ENCODE measurements at places on chromosomes 7 and 10.

GRCh38 chr7:46160861-46161260, 239.8 kb upstream of the IGFBP3 start:
- no peak for DNase-seq

- DNase-seq: no peak
Measured at GRCh38 chr10:30556189-30556588, 73.4 kb downstream of the LYZL2 start.

- no peak for DNase-seq
Measured at GRCh38 chr7:151769188-151769821, 107.6 kb downstream of the PRKAG2 start.

DNA sequence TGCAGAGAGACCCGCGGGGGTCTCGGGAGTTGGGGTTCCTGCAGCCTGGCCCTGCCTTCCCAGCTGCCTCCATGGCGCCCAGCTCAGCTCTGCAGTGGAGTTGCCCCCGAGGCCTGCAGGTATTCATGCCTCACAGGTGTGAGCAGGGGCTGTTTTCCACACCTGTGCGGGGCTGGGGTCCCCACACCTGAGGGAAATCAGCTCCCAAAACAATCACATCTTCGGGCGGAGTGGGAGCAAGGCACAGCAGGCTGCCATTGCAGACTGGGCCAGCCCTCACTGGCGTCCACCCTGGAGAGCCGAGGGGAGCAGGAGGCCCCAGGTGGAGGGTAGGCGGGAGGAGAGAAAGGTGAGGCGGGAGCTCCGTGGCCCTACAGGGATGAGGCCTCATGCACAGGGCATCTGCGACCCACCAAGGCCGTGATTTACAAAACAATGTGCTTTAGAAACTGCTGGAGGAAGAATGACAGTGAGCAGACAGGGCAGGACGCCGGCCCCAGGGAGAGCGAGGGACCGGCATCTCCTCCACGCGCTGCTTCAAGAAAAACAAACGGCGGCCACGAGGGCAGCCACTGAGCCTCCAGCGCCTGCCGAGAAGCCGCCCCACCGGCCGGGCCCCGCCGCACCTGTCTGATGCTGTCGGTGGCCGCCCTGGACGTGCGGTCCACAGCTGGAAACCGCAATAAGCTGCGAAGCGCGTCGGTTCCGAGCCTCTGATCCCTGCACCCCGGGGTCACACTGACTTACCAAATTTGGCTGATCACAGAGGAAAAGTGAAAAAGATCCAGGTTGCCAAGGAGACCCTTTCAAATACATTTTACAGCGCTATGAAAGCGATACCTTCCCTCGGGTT, 53.0 kb upstream of the PDGFA start:
- no peak for DNase-seq

GRCh38 chr10:60479305-60480020, 89.8 kb upstream of the ANK3 start:
- DNase-seq: no peak

DNA sequence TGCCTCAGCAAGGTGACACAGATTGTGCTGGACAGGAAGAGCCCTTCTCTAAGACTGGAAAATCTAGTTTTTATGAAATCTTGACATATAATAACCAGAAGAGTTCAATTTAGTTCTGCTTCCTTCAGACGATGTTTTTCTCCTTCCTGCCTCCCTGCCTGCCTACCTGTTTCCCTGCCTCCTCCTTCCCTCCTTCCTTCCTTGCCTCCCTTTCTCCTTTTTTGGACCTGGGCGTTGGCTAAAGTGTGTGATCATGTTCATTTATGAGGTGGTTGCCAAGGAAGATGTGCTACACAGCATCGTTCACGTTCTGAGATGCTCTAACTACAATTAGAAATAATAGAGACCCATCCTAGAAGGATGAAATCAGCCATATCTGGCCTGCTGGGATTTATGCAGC, 224.6 kb downstream of the PHTF2 start:
- no peak for DNase-seq

DNA sequence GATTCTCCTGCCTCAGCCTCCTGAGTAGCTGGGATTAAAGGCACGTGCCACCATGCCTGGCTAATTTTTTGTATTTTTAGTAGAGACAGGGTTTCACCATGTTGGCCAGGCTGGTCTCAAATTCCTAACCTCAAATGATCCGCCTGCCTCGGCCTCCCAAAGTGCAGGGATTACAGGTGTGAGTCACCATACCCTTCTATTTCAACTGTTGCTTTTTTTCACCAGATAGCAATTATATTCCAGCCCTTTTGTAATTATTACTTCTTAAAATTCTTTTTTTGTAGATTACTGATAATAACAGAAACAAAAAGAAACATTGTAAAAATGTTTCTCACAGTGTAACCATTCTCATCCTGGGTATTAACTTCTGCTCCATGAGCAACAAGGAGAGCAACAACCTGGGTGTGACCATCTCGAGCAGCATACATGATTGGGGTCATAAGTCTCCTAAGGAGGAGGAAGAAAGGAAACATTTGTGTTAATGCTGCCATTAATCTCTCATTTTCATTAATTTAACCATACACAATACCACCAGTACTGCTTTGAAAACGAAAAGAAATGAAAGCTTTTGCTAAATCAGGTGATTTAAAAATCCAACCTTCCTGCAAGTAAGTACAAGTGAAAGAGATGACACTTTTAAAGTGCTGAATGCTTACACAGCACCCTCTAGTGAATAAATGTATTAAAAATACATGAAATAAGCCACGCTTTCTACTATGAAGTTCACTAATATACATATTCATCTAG, 41.8 kb downstream of the ASZ1 start:
- peak; percentile 47 for DNase-seq

DNA sequence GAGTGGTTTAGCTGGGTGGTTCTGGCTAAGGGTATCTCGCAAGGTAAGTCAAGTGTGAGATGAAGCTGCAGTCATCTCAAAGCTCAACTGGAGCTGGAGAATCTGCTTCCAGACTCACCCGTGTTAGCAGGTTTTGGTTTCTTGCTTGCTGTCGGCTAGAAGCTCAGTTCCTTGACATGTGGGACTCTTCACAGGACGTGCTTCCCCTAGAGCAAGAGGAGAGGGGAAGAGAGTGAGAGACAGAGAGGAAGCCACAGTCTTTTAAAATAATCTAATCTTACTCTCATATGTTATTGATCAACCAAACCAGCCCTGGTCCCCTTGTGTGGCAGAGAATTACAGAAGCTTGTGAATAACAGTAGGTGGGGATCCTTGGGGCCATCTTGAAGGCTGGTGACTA, 199.5 kb downstream of the REEP3 start:
- DNase-seq: no peak

DNA sequence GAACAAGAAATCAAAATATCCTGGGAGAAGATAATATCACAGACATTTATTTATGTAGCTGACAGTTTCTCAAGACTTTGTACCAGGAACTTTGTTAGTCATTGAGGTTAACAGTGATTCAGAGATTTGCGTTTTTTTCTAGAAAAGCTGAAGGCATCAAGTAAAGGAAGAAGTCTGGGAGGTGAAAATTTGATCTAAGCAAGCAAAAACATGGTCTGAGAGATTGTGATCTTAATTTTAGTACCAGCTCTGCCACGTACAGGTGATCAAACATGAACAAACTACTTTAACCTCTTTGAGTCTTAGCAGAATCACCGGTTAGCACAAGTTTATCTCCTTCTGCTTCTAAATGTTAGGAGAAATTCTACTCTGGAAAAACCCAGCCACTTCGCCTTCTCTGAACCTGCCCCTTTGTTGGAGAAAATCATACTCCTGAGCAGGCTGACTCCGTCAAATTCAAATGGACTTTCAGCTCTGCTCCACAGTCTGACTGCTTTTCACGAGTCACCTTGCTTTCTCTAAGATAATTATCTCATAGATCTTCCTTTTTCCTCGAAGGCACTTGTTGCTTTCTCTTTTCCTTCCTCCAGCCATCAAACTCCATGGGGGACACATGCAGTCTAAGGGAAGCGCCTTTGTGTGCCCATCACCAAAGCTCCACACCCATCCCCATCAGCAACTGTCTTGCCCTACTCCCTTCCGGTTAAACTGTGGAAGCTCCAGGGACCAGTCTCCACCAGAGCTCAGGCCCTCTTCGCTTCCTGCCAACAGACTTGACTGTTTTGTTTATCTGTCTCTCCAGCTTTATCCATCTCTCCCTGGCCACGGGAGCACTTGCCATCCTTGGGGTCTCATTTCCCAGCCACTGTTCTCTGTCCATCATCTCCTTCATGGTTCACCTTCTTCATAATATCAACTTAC, 86.3 kb downstream of the PRKCQ start:
- no peak for DNase-seq

DNA sequence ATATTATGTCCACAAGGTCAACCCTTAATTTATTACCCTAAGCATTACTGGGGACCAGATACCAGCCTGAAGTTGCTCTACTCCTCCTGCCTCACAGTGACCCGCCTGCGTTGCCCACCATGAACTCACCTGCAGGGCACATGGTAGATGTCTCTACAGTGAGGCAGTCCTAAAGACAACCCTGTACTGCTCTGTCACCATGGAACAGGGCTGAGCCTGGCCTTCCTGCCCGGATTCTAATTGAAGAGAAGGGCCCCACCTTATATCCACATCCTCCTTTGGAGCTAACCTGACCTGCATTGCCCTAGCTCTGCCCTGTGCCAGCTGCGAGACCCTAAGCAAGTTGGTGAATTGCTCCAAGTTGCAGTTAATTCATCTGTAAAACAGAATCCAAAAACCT, 4.1 kb downstream of the SH3PXD2A start:
- DNase-seq: no peak

DNA sequence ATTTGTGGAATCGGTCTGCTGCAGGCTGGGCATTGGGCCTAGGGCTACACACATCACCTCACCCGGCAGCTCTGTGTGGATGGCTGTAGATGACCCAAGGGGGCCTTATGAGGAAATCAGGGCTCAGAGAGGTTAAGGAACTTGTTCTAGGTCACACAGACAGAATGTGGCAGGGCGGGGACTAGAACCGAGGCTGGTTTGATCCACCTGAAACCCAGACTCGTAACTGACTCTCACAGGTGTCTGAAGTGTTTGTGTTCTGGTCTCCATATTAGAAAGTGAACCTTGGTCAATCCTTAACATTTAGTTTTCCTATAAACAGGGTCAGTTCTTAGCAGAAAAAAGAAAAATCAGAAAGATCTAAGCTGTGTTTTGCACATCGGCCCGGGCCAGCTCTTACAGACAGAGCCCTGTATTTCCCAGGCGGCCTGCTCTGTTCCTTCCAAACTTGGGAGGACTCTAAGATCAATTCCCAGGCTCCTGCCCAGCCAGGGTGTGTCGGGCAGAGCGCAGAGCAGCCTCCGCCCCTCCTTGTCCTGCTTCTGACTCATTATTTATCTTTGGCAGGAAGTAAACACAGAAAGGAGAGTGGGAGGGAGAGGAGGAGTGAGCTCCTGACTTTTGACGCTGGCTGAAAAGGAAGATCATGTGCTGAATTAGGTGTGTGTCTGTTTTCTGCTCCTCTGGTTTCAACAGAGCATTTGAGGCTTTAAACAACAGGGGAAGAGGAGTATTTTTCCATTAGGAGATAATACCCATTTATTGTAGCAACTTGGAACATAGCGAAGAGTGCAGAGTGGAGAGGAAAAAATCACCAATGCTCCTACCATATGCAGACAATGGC, 74.1 kb downstream of the TACC2 start:
- DNase-seq: peak; percentile 30

GRCh38 chr7:132131196-132131595, 445.1 kb downstream of the PLXNA4 start:
- no peak for DNase-seq

GRCh38 chr7:119105381-119105780, 880.9 kb downstream of the ANKRD7 start:
- no peak for DNase-seq

DNA sequence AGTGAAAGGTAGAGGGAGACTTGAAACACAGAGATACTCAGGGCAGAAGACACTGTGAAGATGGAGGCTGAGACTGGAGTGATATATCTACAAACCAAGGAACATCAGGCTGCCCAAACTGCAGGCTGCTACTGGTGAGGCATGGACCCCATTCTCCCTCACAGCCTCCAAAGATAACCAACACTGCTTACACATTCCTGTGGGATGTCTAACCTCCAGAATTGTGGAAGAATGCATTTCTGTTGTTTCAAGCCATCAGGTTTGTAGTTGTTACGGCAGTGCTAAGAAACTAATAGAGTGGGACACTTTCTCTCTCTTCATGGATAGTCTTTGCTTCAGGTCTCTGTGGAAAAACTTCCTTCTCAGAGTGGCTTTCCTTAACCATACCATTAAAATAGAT, 182.6 kb upstream of the TMEM106B start:
- no peak for DNase-seq

- DNase-seq: no peak
Measured at GRCh38 chr10:49008505-49009198, 69.0 kb upstream of the LRRC18 start.

DNA sequence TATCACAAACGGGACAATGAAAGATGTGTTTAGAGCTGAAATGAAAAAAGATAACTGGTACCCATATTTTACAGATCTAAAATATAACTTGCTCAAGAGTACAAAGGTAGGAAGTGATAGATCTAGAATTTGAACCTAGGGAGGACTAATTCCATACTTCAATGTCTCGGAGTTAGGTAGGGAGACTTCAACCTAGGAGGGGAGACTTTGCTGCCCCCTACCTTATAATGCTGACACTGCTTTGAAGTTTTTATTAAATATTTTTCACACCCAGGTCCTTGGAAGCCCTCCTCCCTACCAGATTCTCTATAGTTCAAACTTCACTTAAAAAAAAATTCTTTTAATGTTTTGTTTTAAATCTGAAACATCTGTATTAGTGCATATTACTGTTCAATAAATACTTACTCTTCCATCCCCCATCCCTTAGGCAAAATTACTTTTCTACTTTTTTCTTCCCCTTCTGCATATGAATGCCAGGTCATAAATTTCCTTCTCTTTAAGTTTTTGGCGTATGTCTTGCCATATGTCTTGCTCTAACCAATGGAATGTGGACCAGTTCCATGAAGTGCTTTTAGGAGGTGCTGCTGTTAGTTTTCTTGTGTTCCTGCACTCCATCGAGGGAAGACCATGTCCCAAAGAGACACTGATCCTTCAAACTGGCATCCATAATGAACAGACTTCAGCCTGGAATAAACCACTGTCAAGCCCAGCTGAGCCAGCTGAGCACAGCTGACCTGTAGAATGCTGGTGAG, 57.8 kb downstream of the MICU1 start:
- no peak for DNase-seq

DNA sequence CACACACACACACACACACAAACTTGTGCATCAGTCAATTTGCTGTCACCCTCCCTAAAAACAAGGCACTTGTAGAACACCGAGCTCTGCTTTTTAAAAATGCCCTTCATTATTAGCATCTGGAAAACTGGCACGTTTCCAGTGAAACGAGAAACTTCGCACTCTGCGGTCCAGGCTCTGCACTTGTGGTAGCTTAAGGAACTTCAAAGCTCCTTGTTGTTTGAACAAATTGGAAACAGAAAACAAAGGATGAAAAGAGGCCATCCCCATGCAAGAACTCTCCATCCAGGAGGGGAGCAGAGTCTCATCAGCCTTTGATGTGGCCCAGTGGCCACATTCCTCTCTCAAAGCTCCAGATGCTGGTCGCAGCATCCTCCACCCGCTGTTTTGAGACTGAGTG, 105.1 kb downstream of the C10orf90 start:
- peak; percentile 2 for DNase-seq

- peak; percentile 72 for DNase-seq
Measured at GRCh38 chr7:42854571-42855118, 57.2 kb downstream of the C7orf25 start.
